MG63 (cell line): ENCODE measurements at places on chromosomes 13 and 19. TPM values are rescaled to one million over a fixed set of nuclear protein-coding genes. Genes with fewer than 3 reads are reported as not detected.

PEG3 gene
- not detected in 2 replicates for total RNA-seq

ZNF99 gene
- not detected in 2 replicates for total RNA-seq

RINL gene
- total RNA-seq, result 6.9 and 8.2 TPM in 2 replicates

BORA gene
- total RNA-seq, result 14.8 and 42.6 TPM in 2 replicates

DNA sequence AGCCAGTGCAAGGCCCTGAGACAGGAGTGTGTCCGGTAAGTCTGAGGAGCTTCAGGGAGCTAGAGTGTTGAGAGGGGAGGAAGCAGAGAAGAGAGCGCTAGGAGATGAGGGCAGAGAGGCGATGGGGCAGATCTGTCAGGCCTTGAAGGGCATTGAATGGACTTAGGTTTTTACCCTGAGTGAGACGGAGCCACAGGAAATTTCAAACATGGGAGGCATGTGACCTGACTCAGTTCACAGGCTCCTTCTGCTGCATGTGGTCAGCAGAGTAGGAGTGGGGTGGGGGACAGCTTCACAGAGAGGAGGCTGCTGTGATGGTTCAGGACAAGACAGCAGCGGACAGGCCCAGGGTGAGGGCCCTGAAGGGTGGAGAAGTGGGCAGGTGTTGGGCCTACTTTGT is 2.5 kb upstream of the FAM98C start:
- DNase-seq, result no peak
